ENCODE measurements at places on chromosomes 2 and 18.

DNA sequence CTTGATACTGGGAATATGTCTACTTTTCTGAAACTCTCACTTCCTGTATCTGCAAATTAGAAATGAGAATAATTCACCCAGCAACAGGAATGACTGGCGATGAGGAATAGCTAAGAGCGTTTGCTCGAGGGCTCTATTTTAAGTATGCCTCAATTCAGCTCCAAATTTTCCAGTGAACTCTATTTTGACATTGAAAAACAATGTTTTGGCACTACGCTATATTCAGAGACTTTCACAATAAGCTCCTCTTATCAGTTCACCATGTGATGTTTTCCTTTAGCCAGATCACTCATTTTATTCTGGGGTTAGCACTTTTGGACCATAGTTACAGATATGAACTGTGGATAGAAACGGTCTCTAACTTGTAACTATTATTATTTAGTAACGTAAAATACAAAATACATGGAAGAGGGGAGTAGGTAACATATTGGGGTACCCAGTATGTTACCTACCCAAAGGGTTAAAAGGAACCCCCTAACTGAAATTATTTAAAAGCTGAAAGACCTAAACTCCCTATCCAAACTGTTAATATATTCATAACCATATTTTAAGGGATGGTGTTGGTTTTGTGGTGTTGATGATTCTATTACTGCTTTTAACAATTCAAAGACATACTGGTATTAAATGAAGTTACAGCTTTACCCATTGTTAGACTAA is 28.1 kb downstream of the SLC40A1 start:
- DNase-seq, result no peak

GRCh38 chr2:132659331-132659730 is 10.7 kb downstream of the LYPD1 start:
- no peak for DNase-seq

DNA sequence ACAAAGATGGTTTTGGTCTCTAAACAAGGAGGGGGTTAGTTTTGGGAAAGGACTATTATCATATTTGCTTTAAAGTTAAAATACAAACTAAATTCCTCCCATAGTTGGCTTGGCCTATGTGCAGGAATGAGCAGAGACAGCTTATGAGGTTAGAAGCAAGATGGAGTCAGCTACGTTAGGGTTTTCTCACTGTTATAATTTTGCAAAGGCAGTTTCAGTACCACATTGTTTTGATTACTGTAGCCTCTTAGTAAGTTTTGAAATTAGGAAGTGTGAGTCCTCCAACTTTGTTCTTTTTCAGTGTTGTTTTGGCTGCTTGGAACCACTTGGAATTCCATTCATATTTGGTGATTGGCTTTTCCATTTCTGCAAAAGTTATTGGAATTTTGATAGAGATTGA is 23.4 kb downstream of the LCLAT1 start:
- no peak for DNase-seq

GRCh38 chr18:63301434-63301833 is 18.1 kb downstream of the BCL2 start:
- DNase-seq, result no peak

DNA sequence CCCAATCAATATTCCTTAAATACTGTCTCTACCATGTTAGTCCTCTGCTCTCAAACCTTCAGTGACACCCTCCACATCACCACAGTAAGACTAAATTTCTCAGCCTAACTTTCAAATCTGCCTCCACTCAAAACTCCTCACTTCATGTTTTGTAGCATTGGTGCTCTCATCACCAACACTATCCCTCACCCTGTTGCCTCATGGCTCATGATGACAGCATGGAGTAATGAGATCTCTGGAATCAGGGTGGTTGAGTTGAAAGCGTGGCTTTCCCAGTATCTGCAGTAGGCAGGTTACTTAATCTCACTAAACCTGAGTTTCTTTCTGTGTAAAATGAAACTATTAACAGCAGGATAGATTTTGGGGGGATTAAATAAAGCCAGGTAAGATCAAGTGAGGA is 621.4 kb downstream of the NYAP2 start:
- no peak for DNase-seq

DNA sequence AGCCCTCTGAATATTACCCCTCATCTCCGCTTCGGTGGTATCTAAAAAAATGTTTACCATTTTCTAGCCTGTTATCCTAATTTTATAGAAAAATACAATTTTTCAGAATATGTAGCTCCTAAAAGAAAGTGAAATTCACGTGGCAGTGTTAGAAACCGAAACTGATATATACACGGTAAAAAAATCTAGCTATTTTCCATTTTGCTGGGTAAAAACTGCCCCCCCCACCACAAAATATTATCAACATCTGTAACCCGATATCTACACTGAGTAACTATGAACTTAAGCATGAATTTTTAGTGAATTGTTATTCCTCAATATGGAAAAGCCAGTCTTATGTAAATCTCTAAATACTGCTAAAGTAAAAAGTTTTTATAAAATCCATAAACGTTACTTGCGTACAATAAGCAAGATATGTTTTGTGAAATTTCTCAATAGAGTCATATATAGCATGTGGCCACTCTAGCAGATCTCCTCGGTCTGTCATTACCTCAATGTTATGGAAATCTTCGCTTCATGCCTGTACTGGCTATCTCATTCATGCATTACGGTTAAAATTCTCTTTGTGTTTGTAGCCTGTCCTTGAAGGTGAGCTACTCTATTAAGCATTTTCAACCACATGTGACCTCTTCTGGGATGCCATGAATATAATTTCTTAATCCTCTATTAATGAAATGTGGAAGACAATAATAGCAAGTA is 524.2 kb downstream of the TRIB2 start:
- no peak for DNase-seq

DNA sequence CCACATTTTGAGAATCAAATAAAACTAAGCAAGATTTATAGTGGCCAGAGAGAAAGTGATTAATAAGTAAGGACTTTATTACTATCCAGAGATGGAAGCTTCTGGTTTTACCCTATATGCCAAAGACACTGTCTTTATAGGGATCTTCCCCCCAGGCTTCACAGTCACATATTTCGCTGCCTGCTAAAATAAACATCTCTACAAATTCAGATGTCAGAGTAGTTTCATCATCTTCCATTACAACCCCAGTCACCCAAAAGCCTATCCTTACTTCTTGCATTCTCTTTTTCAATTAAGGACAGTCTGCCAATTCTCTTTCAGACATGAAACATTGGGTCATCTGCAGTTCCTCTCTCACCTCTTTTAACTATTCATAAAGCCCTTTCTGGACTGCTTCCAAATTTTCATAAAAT is 28.3 kb downstream of the CREB1 start:
- no peak for DNase-seq

All from stimulated activated CD4-positive, alpha-beta T cell treated with anti-CD3 and anti-CD28 coated beads, Interleukin-12 subunit alpha, Interleukin-12 subunit beta, amount 100 ng/mL, for 24 hours (primary cell).